MCF 10A (cell line): ENCODE measurements at places on chromosomes 1 and 21. TPM values are rescaled to one million over a fixed set of nuclear protein-coding genes. Genes with fewer than 3 reads are reported as not detected.

GRCh38 chr1:53046930-53047329 lies 15.1 kb upstream of the PODN start:
- no peak for DNase-seq

DNA sequence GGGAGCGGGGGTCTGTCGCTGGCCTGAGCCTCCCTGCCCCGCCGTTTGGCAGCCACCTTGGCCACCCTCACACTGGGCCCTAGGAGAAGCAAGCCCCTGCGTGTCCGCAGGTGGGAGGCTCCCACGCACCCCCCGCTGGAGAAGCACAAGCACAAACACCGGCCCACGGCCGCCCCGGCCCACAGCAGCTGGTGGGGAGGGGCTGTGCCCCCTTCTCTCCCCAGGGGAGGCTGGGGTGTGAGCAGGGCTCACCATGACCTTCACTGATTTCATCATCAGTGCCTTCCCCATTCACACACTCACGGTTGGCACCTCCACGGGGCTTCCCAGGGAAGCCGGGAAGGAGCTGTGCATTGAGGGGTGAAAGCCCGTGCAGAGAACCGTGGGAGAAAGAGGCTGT lies 7.9 kb downstream of the AGRN start:
- DNase-seq: no peak

GRCh38 chr1:215887627-215888026 lies 320.5 kb downstream of the KCTD3 start:
- no peak for DNase-seq

DNA sequence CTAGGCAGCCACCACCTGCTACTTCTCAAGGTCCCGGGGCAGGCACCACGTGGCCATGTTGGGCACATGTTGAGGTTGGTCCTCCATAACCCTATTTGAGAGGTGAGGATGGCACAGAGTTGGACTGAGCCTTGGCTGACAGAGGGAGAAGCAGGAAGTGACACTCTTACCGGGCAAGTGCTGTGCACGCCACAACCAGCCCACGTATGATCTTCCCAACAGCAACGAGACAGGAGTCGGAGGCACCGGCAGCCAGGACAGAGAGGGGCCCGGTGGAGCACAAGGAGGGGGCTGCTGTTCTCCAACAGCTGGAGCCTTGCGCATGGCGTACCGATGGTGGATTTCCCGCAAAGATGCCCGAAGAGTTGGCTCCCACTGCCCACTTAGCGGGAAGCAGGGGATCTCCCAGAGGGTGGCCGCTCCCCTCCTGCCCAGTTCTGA lies 3.4 kb downstream of the CLEC20A start:
- DNase-seq: no peak

The OR2T11 gene
- not detected in 2 replicates for total RNA-seq

- DNase-seq: no peak
Measured at GRCh38 chr21:32562426-32562825, 22.9 kb downstream of the TCP10L start.

The SLC1A7 gene
- not detected in 2 replicates for total RNA-seq

The PDC gene
- not detected in 2 replicates for total RNA-seq

DNA sequence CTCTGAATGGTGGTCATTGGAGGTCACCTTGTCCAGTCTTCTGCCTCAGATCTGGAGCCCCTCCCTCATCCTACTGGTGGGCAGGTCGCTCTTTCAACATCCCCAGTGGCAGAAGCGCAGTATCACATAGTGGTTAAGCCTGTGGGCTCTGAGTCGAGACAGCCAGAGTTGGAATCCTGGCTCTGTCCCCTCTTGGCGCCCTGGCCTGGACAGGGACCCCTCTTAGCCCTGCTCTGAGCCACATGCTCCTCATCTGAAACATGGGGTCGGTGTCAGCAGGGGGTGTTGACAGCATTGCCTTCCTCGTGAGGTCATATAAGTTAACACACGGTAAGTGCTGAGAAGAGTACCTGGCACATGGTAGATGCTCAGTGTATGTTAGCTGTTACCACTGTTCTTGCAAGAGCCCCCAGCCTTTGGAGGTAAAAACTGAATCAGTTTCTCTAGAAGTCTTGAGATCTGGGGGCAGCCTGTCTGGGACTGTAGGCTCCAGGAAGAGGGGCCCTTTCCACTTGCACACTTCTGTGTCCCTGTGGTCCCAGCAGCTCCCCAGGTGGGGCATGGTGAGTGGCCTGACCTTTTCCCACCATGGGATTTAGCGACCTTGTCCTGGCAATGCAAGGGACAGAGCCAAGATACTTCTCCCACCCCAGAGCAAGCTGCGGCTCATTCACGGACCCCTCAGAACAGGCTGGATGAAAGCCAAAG lies 6.4 kb downstream of the ZC3H12A start:
- DNase-seq: peak; percentile 6

DNA sequence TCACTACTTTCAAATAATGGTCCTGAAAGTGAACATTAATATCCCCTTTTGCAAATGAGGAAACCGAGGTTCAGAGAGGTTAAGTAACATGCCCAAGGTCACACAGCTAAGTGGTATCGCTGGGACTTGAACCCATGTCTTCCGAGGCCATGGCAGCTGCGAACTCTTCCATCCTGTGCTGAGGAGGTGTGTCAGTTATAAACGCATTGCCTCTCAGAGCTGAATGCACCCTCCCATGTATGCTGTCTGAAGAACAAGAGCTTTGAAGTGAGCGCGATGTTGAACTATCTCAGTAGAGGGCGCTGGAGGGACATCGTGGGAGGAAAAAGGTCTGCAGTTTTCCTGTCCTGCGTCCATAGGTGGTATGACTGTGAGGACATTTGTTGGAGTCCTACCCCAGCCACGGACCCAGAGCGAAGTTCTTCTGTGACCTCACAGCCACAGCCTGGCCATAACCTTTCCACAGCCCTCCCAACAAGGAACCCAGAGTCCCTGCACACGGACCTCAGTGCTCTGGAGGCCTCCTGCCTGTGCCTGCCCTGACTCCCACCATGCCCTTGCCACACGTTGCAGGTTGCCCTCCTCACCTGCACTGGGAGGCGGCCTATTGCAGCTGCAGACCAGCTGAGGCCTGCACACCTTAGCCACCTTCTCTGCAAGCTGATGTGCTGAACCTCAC lies 7.5 kb downstream of the MYOC start:
- peak; percentile 94 for DNase-seq

- no peak for DNase-seq
Measured at GRCh38 chr21:32956061-32956656, 69.6 kb upstream of the OLIG2 start.

The ZFP69B gene
- 6.0 and 8.9 TPM in 2 replicates for total RNA-seq

DNA sequence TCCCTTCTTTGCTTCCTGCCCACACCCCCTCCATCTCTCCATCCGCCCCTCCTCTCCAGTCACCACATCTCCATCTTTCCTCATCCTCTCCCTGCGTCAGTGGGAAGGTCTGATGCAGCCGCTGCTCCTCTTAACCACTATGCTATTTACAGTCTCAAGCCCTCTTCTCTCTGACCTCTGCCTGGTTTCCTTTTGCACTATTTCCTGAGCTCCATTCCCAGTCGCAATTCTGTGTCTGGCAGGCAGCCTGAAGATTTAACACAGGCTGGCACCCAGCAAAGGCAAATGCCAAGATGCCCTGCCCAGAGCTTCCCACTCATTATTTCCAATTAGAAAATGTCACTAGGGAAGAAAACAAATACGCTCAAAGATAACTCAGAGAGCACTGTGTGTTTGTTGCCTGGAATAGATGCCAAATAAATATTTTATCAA lies 89.6 kb upstream of the LPGAT1 start:
- DNase-seq: peak; percentile 63

GRCh38 chr1:14786109-14786675 lies 187.7 kb downstream of the KAZN start:
- no peak for DNase-seq

The CRABP2 gene
- total RNA-seq: 0.98 and 1.9 TPM in 2 replicates

DNA sequence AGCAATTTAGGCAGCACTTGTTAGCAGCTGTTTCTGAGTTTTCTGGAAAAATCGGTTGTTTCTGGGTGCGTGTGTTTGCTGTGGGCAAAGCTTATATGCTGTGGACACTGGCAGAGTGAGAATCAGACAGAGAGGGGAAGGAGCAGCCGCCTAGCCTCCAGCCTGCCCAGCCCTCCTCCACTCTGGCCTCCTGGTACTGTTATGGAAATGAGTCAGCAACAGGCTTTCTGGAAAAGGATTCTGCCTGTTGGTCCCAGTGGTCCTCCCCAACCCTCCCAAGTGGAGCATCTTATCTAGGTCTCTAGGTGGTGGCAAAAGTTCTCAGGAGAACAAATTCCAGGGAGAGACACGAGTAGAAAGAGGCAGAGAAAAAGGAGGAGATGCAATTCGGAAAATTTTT lies 42.2 kb upstream of the GOLT1A start:
- no peak for DNase-seq

DNA sequence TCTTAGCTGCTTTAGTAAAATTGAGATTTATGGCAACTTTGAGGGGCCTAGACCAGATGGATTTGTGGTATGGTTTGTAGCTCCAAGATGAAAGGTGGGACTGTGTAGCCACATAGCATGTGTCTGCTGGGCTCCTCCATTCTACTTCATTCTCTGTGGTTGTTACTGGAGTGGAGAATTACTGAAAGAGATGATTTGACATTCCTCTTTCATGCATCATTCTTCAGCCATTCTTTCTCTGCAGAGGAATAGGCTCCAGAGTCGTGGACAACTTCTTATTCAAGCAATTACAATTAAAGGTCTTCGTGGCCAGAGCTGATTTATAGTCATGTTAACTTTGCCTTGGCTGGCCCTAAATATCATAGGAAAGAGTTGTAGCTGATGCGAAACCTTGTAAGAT lies 328.9 kb downstream of the PAPPA2 start:
- DNase-seq: no peak

DNA sequence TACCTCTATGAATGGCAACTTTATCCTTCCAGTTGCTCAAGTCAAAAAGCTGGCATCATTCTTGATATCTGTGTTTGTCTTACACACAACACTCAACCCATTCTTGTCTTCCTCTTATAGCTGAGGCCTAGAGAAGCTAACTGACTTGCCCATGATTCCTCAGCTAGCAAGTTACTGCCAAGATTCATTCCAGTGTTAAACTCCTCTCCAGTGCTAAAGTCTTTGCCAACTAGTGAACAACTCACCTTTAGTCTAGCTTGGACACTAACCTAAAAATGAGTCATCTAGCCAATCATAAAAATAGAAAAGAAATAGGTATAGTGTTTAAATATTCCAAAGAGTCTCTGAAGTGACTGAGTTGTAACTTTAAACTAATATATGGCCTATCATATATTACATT lies 45.6 kb upstream of the RGS2 start:
- DNase-seq: peak; percentile 51

- DNase-seq: no peak
Measured at GRCh38 chr1:185984113-185984836, 250.1 kb downstream of the HMCN1 start.

The TEX38 gene
- total RNA-seq: not detected in 2 replicates

GRCh38 chr1:3176028-3176427 lies 107.0 kb downstream of the PRDM16 start:
- no peak for DNase-seq

- DNase-seq: no peak
Measured at GRCh38 chr1:206540044-206540780, 32.9 kb downstream of the RASSF5 start.

- DNase-seq: no peak
Measured at GRCh38 chr1:42279055-42279454, 56.0 kb downstream of the FOXJ3 start.
